Upper lobe of right lung (tissue), 1 donor: ENCODE measurements at places on chromosomes 7 and 10. TPM values are rescaled to one million over a fixed set of nuclear protein-coding genes. Genes with fewer than 3 reads are reported as not detected.

GRCh38 chr10:66483966-66484365 is 441.9 kb upstream of the LRRTM3 start:
- DNase-seq: no peak

DNA sequence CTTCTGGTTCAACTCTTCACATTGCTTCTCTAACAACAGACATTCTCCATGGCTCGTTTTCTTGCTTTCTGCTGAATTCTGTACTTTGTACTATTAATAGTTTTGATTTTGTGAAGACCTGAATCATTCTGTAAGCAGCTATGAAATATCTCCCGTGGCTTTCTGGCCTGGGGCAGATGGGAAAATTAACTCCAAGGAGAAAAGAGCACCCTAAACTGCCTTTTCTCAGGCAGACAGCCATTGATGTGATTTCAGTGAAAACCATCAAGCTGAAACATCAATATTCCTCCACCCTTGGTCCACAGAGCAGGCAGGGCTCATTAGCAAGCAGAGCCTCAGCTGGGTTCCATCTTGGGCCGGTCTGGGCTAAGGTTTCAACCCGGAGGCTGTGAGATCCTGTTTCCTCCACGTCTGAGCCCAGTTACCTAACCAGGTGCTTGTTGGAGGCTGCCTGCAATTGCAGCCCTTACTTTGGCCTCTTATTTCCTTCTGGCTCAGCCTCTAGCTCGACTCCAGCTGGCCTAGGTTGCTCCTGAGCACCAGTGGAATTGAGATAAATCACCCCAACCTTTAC is 21.1 kb upstream of the EZH2 start:
- DNase-seq: no peak

SPDYE5 gene
- total RNA-seq: not detected

FGF8 gene
- 1.2 TPM for total RNA-seq

DNA sequence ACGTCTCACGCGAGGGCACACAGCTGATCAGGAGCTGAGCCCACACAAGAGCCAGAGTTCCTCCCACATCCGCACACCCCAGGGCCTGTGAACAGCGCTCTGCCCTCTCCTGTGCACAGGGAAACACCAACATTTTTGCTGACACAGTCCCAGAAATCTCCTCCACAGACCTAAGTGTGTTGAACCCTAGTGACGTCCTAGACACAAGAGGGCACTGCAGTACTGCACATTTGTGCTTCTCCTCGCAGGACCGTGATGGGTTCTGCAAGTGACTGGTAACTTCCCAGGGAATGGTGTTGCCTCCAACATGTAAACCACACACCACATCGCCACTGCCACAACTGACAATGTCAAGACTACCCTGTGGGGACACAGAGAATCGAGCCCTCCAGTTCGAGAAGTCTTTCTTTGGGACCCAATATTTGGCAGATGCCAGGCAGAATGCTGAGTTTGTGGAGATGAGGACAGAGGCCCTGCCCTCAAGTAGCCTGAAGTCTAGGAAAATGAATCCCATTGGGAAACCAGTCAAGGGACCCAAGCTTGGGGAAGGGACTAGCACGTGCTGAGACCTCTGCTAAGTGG is 170.3 kb downstream of the PAXIP1 start:
- no peak for DNase-seq

- DNase-seq: no peak
These were observed 29.5 kb downstream of the CDC123 start for GRCh38 chr10:12225444-12225843.

DNA sequence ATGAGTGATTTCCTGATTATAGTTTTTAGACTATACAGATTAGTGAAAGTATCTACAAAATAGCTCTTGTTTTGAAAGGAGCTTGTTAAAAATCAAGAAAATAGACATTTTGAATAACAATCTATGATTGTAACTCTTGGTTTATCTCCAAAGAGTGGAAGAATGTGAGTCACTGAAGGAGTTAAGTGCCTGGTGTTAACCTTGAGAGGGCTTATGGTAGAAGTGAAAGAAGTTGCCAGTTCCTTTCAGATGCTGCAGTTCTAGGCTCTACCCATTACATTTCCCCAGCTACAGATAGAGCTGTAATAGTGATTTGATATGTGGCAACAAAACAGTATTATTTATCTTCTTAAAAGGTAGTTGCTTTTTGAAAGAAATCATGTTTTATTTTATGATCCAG is 12.7 kb downstream of the NRBF2 start:
- no peak for DNase-seq

GRCh38 chr10:74490551-74490950 is 335.8 kb upstream of the KAT6B start:
- no peak for DNase-seq

TMEM270 gene
- total RNA-seq: not detected

DNA sequence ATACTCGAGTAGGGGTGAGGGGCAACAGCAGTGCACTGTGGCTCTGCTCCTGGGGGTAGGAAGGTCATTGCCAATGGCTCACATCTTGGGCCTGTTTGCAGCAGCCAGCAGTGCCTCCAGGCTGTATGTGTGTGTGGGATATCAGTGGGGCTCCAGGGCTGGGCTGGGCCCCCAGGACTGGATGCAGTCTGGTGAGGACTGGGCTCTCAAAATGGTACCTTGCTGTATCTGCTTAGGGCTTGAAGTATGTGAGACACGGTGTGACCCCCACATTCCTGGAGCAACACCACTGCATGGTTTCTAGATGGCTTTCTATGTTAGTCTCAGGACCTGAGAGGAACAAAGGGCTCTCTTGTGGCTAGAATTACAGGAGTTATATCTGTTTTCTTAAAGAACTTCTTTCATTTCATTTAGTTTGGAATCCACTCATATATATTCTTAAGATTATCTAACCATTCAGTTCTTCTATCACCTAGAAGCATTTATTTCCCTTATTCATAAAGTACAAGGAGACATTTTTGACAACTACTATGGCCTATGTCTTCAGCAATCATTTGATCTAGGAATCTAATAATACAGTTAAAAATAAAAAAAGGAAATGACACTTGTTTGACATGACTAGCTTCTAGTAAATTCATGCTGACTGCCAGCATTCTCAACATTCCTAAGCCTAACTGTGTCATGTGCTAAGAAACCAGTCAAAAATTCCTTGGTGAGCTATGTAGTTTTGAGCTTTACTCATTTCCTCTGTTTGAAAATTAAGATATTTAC is 443.2 kb upstream of the SEMA3A start:
- no peak for DNase-seq

GRCh38 chr7:2008936-2009540 is 223.7 kb downstream of the MAD1L1 start:
- peak; percentile 47 for DNase-seq

PNLIPRP3 gene
- 0.20 TPM for total RNA-seq

AKR1C4 gene
- total RNA-seq: not detected

VWA2 gene
- total RNA-seq: 15.5 TPM

DNA sequence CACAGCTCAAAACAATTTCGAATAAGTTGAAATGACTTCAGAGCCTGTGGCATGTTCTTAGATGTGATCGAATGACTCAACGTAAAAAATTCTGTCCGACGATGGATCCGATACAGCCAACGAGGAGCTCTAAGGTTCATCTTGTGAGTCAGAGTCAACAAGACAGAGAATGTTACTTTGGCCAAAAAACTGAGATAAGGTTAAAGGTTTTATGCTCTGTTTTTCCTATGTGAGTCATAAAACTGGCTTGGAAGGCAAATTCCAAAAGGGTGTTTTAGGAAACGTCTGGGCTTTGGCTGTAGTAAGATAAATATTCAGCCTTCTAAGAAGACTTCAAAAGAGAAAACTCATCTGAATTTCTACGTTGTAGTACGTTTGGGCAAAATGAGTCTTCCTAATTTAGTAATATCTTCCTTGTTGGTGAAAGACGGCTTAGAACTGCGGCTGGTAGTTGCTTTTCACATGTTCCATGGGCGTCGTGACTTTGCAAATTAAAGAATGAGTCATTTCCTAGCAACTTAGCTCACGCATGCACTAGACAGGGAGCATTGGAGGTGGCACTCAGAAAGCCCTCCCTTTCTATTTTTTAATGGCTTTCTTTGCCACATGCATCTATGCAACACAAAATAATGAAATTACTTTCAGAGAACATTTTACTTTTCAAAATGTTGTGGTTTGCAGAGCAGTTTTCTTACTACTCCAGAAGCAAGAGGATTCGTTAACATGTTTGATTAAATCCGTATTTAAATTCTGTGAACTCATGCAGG is 28.2 kb downstream of the PFKP start:
- DNase-seq: no peak

GRCh38 chr7:106329971-106330733 is 45.4 kb upstream of the NAMPT start:
- DNase-seq: no peak

LSM8 gene
- 28.3 TPM for total RNA-seq
